ENCODE measurements at places on chromosomes 12 and 14.

GRCh38 chr12:1622406-1622805 lies 6.6 kb upstream of the WNT5B start:
- DNase-seq = no peak

DNA sequence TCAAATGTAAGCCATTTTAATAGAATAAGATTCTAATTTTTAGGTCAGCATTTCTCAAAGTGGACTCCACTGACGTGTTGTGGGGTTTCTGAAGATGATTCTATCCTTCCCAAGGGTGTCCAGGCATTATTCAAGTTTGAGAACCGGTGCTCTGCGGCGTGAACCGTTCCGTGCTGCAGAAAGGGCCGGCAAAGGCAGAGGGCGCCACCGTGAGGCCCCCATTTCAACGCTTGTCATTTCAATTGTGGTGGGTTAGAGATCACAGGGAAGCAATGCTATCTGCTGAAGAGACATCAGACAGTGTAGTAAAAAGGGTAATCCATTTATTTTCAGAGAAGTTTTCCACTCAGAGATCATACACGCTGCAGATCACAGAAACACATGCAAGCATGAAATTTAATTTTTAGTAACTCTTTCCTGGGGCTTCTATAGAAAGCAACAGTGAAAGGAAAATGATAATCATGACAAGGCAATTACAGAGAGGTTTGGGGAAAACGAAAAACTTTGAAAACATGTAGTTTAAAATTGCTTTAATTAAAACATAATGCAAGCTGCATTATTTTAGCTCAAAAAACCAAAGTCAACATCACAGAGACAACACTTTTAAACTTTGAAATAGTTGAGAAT lies 201.7 kb downstream of the EXOC5 start:
- peak; percentile 65 for DNase-seq

- DNase-seq = no peak
Measured at GRCh38 chr14:100132903-100133510, 26.4 kb downstream of the DEGS2 start.

DNA sequence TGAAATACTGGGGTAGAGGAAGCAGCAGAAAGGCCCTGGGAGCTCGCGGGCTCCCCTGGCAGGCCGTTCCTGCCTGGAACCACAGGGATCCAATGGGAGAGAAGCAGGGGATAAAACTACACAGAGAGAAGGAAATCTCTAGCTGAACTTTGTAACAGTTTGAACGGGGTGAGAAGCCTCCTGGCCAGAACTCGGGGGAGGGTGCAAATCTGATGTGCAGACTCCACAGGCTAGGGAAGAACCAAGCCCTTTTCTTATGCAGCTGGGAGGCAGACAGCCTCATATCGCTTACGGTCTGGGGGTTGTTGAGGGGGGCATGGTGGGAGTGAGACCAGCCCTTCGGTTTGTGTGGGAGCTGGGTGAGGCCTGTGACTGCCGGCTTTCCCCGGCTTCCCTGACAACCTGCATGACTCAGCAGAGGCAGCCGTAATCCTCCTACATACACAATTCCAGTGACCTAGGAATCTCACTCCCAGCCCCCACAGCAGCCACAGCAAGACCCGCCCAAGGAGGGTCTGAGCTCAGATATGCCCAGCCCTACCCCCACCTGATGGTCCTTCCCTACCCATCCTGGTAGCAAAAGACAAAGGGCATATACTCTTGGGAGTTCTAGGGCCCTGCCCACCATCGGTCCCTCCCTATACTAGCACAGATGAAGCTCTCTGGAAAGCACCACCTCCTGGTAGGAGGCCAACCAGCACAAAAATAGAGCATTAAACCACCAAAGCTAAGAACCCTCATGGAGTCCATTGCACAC lies 143.0 kb downstream of the TMTC1 start:
- DNase-seq = no peak

- DNase-seq = no peak
Measured at GRCh38 chr14:99475660-99476059, 5.0 kb downstream of the SETD3 start.

GRCh38 chr14:36161776-36162175 lies 14.7 kb downstream of the PTCSC3 start:
- no peak for DNase-seq

- no peak for DNase-seq
Measured at GRCh38 chr14:50344876-50345563, 32.9 kb downstream of the DMAC2L start.

DNA sequence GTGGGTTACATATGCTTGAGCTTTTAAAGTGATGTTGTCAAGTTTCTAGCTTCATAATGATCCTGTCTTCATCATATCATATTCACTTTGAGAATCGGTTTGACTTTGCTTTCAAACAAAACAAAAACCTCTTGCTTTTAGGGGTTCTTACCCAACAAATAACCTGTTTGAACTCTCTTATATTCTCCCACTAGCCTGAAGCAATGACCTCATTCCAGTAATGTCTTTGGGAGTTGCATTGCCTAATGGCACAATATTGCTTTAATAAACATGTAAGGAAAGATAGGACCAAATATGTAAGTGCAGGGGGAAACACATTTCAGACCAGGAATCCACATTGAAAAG lies 27.7 kb downstream of the WBP11 start:
- DNase-seq = no peak
